ENCODE measurements at places on chromosomes 13 and 19. TPM values are rescaled to one million over a fixed set of nuclear protein-coding genes. Genes with fewer than 3 reads are reported as not detected.

DNA sequence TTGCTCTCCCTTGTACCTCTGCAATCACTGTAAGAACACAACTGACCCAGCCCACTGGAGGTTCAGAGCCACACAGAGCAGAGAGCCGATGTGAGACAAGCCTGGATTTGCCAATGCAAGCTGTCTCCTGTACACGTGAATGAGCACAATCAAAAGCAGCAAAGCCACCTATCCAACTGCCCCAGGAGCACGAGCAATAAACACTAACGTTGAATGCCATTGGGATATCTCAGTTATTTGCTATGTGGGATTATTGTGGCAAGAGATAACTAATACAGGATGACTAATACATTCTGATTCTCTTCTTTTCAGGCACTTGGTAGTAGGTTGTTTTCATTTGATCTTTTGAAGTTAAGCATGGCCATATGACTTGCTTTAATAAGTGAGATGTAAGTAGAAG lies 85.2 kb upstream of the FAM216B start:
- DNase-seq, result no peak

- no peak for DNase-seq
These were observed 58.4 kb downstream of the ZIC5 start for GRCh38 chr13:99913167-99913566.

DNA sequence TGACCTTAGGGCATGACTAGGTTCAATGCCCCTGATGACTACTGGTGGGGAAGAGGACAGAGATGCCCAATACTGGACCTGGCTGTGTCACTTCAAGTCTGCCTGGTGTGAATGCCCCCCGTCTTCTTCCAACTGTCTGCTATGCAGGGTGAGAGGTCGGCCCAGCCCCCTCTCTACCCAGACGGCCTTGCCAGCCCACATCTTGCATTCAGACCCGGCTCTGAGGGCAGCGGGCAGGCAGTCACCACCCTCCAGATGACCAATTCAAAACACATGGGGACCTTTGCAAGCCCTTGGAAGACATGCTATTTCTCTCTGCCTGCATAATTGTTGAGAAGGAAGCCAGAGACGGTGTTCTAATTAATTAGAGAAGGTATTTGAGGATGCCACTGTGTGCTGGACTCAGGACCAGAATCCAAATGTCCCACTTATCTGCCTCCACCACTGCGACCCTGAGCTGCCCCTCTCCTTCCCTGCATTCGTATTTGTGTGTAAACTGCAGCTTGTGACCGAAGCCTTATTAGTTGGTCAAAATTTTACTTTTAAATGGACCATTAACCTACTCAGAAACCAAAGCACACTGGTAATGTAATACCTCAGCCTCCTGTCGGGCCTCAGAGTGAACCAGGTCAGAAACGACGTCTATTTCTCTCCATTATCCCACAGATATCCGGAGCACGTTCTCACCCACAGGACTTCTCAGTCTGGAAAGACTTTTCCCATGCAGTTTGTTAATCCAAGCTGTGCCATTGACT lies 407.0 kb downstream of the ZNF536 start:
- DNase-seq, result no peak

- no peak for DNase-seq
These were observed 12.6 kb downstream of the DNASE2 start for GRCh38 chr19:12868540-12869112.

DNA sequence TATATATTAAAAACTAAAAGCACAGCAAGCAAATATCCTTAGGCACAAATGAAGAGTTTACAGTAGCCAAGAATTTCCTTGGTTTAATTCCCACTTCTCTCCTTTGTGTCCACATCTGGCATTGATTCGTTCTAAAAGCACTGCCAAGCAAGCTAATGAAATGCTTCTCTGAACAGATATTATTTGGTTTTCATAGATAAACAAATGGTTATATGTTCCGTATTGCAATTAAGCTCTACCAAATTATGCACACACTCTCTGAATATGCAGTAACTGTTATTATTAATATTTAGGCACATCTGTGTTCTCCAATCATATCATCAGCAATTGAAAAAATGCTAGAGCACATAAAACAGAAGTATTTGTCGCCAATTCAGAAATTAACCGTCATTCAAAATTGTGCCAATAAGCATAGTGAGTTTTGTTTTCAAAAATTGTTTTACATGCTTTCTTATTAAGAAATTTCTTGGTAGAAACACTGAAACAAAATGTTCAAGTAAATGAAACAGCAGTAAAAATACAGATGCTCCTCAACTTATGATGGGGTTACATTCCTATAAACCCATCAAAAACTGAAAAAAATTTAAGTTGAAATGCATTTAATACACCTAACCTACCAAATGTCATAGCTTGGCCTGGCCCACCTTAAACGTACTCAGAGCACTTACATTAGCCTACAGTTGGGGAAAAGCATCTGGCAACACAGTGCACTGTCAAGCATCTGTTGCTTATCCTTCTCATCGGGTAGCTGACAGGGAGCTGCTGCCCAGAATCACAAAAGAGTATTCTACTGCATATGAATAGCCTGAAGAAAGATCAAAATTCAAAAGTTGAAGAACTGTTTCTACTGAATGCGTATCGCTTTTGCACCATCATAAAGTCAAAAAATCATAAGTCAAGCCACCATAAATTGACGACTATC lies 2134.7 kb downstream of the PCDH9 start:
- DNase-seq, result peak; percentile 82

DNA sequence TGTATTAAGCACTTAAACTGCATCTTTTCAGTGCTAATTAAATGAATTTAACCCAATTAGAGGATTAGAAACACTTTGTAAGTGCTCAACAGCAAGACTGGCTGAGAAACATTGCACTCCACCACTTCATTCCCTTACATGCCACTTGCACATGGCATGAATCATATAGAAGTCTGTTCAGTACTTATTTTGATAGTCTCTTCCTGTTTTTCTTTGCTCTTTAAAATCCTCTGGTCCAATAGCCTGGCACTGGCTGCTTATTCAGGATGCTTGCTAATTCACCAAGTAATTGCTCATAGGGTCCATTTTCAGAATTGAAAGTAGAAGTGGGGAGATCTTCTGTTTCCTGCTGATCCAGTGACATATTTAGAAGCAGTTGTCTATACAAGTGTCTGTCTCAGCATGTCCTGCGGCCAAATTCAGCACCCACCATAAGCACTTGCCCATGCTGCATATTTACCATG lies 900.1 kb downstream of the PCDH9 start:
- peak; percentile 23 for DNase-seq

DNA sequence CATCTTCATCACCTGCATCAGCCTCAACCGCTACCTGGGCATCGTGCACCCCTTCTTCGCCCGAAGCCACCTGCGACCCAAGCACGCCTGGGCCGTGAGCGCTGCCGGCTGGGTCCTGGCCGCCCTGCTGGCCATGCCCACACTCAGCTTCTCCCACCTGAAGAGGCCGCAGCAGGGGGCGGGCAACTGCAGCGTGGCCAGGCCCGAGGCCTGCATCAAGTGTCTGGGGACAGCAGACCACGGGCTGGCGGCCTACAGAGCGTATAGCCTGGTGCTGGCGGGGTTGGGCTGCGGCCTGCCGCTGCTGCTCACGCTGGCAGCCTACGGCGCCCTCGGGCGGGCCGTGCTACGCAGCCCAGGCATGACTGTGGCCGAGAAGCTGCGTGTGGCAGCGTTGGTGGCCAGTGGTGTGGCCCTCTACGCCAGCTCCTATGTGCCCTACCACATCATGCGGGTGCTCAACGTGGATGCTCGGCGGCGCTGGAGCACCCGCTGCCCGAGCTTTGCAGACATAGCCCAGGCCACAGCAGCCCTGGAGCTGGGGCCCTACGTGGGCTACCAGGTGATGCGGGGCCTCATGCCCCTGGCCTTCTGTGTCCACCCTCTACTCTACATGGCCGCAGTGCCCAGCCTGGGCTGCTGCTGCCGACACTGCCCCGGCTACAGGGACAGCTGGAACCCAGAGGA lies 2.6 kb downstream of the P2RY11 start:
- no peak for DNase-seq

GRCh38 chr13:50125304-50125553 lies 110.0 kb downstream of the KCNRG start:
- no peak for DNase-seq

DNA sequence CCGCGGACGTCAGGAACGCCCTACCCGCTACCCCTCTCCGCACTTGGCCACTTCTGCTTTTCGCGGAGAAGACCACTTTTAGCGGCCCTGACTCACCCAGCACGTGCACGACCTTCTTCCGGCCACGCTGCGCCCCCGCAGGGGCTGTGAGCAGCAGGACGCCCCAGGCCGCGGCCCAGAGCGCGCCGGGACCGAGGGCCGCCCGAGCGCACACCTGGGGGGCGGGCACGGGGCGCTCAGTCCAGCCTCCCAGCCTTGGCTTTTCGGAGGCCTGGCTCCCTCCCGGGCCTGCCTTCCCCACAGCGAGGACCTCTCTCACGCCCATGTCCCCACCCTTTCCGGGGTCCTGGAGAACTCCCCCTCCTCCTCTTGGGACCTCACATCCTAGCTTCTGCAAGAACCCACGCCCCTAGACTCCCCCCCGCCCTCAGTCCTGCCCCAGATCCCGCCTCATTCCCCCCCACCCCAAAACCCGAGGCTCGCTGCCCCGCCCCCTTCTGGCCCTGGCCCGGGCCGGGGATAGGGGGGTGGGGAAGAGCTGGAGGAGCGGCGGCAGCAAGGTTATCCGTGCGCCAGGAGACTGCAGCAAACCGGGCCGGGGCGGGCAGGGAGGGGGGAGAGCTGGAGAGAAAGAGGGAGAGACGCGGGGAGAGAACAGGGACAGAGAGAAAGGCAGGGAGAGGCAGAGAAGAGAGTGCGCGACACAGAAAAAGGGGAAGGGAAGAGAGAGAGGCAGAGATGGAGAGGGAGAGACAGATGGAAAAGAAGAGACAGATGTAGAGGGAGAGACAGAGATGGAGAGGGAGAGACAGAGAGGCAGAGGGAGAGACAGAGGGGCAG lies 11.5 kb downstream of the TM6SF2 start:
- peak; percentile 39 for DNase-seq

- no peak for DNase-seq
These were observed 61.6 kb upstream of the MED4 start for GRCh38 chr13:48156466-48156865.

DNA sequence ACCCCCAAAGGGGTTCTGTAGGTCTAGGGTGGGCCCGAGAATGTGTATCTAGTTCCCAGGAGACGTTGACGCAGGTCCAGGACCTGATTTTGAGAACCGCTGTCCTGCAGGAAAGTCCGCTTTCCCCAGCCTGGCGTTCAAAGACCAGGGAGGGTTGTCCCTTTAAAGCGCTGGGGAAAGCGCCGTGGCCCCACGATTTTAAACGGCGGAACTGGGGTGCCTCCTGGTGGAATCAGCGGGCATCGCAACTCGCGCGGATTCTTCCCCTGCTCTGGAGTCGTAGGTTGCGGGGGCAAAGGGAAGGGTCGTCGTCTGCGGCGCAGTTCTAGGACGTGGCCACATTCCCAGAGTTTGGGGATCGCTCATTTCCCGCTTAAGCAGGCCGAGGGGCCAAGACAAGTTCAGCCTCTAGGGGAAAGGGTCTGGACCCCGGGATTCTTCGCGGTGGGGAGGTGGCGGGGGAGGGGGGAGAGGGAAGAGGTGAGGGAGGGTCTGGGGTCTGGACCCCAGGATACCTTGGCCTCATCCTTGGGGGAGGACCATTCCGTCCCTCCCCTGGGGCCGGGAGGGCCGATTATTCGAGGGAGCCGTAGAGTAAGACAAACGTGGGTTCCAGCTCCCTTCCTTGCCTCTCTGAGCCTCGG lies 7.7 kb downstream of the PNMA8B start:
- DNase-seq, result peak; percentile 93

DNA sequence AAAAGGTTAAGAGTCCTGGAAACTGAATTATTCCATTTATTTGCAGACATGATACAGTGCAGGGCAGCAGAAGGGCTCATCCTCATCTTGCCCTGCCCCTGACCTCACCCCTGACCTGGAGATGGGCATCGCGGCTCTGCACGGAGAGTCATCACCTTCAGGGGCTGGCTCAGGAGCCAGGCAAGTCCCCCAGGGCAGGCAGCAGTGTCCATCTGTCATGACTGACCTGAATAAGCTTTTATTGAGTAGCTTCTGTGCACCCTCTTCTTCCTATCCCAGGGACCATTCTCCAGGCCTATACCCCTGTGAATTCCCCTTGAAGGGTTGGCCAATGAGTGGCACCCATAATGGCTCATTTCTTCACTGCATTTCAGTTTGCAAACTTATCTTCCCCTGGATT lies 484.2 kb downstream of the ZNF536 start:
- DNase-seq, result no peak

DNA sequence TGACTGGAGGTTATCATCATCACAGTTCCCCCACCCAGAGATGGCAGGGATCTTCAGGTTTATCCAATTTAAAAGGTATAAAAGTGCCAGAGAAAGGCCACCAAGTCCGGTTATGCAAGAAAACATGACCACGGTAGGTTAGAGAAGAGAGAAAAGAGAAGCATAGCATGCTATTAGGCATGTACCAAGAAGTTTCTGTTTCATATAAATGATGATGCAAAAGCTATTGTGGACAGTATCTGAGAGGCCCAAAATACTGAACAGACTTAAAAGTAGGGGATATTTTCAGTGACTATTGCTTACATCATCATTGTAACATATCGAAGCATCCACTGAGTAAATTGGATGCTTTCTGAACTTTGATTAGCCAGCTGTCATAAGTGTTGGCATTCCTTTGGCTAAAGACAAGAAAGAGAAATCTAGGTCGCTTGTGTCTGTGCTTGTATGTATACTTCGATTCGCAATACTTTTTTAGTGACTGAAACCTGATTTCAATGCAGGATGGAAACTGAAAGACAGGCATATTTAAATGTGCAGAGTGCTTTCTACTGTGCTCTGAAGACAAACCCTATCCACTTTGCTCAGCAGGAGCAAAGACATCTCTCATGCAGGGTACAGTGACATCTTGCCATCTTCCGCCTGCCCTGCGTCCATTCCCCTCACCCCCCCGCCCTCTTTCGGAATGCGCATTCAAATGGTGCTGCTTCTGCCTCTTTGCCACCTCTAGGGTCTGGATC lies 180.3 kb downstream of the SHISA2 start:
- no peak for DNase-seq

- DNase-seq, result no peak
These were observed 10.8 kb downstream of the PRR36 start for GRCh38 chr19:7863157-7863970.

GRCh38 chr19:55959996-55960675 lies 12.5 kb downstream of the NLRP8 start:
- DNase-seq, result no peak

GNG8 gene
- not detected for total RNA-seq

ZNF763 gene
- total RNA-seq, result 4.4 TPM

MBD3L1 gene
- total RNA-seq, result not detected

EBI3 gene
- total RNA-seq, result not detected

AKAP8 gene
- 27.1 TPM for total RNA-seq

CGB8 gene
- not detected for total RNA-seq

CLC gene
- total RNA-seq, result not detected

GSX1 gene
- total RNA-seq, result not detected
